ENCODE measurements at places on chromosomes 7 and 10. TPM values are rescaled to one million over a fixed set of nuclear protein-coding genes. Genes with fewer than 3 reads are reported as not detected.

CALD1 gene
- total RNA-seq = 227 TPM

CALCR gene
- total RNA-seq = 0.51 TPM

ZRANB1 gene
- total RNA-seq = 28.0 TPM

ETV1 gene
- total RNA-seq = 5.7 TPM

DNA sequence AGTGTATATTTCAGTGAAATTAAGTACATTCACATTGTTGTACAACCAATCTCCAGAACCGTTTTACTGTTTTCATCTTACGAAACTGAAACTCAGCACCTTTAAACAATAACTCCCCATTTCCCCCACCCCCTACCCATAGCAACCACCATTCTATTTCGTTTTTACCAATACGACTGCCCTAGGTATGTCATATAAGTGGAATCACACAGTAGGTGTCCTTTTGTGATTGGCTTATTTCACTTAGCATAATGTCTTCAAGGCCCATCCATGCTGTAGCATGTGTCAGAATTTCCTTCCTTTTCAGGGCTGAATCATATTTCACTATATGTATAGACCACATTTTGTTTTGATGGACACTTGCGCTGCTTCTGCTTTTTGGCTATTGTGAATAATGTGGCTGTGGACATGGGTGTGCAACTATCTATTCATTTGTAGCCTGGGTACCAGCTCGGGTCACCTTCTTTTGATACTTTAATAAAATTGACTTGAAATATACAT is 34.3 kb upstream of the DLG5 start:
- DNase-seq = no peak

- DNase-seq = no peak
Measured at GRCh38 chr7:140059273-140060242, 3.2 kb downstream of the PARP12 start.

GRCh38 chr7:140723006-140723405 is 26.5 kb downstream of the NDUFB2 start:
- no peak for DNase-seq
